ENCODE measurements at places on chromosomes 5 and 9. TPM values are rescaled to one million over a fixed set of nuclear protein-coding genes. Genes with fewer than 3 reads are reported as not detected.

DNA sequence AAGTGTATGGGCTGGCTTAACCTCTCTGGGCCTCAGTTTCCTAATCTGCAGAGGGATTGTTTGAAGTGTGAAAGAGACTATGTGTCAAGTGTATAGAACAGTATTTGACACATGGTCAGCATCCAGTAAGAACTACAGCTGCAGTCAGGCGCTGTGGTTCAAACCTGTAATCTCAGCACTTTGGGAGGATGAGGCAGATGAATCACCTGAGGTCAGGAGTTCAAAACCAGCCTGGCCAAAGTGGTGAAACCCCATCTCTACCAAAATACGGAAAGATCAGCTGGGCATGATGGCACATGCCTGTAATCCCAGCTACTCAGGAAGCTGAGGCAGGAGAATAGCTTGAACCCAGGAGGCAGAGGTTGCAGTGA lies 31.9 kb upstream of the STING1 start:
- DNase-seq = no peak

DNA sequence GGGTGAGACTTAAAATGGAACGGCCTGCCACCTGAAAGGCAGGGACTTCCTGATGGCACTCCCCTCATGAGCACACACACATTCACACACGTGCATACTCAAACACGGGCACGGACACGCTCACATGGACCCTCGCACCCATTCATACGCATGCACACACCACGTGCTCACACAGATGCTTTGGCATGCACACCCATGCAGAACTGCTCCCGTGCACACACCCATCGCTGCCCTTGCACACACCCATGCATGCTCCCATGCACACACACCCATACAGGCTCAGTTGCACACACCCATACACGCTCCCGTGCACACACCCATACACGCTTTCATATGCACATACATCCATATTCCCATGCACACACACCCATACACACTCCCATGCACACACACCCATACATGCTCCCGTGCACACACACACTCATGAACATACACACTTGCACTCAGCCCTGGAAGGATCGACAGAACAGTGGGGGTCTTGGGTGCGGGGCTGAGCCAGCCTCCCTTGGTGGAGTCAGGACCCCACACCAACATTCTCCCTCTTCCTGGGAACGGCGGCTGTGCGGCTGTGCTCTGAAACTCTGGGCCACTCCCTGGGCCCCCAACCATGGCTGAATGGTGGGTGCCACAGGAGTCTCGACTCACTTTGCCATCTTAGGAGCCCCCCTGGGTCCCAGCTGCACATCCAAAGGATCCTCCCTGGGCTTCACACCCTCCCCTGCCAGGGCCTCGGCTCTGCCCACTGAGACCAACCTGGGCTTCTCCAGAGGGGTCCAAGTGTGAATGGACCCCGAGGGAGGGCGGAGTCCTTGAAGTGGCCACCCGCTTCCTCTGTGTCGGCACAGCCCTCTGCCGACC lies 115.2 kb downstream of the RXRA start:
- DNase-seq = no peak

- peak; percentile 73 for DNase-seq
Observed at GRCh38 chr9:35945341-35946018, 12.5 kb downstream of the OR2S2 start.

- DNase-seq = no peak
Observed at GRCh38 chr9:99287641-99288040, 65.6 kb downstream of the SEC61B start.

PHYKPL gene
- 77.7 TPM for total RNA-seq

TAF11L5 gene
- not detected for total RNA-seq

GPR150 gene
- 1.4 TPM for total RNA-seq

Data from breast epithelium (tissue), 4 donors.